LoVo (cell line): ENCODE measurements at places on chromosomes 4 and X.

- no peak for DNase-seq
These were observed 32.9 kb downstream of the CCNQ start for GRCh38 chrX:153565996-153566580.

GRCh38 chr4:127809173-127809800 is 27.2 kb downstream of the HSPA4L start:
- no peak for DNase-seq

- no peak for DNase-seq
These were observed 67.8 kb upstream of the ETNPPL start for GRCh38 chr4:108830509-108831244.

GRCh38 chr4:85086721-85087120 is 120.2 kb upstream of the WDFY3 start:
- no peak for DNase-seq

- DNase-seq, result peak; percentile 76
These were observed at the start of gene GAB1 for GRCh38 chr4:143336781-143337599. Gene GAB1, plus strand, starts transcription at chr4:143336876. Its CDS starts 313 bp downstream, at chr4:143337189.

DNA sequence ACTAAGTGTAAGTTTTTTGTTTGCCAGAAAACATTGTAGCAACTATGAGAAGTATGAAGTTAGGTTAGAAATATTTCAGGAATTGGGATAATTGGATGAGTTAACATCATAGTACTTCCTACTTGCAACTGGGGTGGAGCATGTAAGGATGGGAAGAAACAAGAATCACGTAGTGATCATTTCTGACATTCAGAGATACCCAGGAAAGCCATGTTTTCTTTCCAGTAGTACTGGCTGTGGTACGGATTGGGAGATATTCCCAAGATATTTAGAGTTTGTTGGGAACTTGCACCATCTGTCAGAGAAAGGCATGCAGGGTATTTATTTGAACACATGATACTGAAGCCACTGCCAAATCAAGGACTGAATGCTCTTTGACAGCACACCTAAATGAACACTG is 87.6 kb upstream of the SLC4A4 start:
- no peak for DNase-seq

GRCh38 chr4:38334791-38335190 is 329.2 kb upstream of the KLF3 start:
- no peak for DNase-seq

DNA sequence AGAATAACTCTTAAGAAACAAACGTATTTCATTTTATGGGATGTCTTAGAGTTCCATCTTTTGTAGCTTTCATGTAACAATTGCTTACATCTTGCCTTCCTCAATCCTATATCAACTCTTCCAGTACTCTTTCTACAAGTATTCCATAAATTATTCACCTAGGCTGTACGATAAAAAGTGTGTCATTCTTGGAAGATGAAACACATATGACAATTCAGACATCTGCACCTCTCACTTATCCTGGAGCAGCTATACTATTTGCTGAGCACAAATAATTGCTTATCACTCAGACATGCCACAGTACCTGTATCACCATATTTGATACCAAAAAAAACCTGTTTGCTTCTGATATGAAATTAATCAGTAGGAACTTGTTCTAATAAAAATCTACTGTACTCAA is 1.0 kb downstream of the POF1B start:
- no peak for DNase-seq

DNA sequence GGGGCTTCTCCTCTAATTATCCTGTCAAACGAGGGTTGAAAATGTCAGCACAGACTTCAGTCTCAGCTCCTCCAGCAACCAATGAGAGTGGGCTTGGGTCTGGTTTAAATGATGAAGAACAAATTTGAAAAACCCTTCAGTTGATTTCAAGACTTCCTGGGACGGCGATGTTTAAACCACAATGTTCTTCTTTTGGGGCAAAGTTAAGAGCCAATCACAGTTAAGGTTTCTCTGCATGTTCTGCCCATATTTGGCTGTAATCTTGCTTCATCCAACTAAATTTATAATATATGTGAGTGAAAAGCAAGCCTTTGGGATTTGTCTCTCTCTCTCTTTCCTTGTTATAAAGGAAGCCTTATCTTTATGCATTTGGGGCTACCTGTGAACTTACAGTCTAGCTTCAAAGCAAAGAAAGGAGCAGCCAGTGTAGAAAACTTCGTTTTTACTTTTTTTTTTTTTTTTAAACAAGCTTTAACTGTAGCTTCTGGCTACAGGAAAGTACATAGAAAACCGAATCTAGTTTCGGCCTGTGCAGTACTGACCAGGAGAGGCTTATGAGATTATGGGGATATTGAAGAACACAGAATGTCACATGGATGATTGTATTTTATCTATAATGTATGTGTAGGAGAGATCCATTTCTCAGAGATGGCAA is 46.8 kb upstream of the FAM9C start:
- no peak for DNase-seq

DNA sequence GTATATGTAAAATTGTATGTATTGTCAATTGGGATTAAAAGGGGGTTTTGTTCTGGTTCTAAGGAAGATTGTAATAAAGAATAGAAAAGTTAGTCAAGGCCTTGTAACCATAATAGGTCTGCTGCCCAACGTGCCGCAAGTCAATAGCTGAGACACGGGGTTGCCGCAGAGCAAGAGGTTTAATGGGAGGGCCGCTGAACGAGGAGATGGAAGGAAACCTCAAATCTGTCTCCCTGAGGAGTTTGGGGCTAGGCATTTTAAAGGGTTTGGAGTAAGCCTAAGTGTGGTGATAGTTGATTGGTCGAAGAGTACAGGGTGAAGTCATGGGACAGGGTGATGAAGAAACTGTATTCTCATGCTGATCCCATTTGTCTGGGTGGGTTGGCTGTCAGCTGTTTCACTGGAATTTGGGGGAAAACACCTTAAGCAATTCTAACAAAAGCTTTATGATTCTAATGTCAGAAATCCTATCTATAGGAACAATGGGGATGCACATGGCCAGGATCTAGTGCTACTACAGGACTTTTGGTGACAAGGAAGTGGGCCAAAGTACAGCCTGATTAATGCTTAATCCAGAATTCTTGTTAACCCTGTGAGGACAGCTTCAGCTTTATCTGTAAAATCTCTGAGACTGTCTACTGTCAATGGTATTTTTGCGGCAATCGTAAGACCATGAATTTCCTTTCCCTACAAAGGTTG is 86.9 kb downstream of the RELL1 start:
- DNase-seq, result peak; percentile 6

DNA sequence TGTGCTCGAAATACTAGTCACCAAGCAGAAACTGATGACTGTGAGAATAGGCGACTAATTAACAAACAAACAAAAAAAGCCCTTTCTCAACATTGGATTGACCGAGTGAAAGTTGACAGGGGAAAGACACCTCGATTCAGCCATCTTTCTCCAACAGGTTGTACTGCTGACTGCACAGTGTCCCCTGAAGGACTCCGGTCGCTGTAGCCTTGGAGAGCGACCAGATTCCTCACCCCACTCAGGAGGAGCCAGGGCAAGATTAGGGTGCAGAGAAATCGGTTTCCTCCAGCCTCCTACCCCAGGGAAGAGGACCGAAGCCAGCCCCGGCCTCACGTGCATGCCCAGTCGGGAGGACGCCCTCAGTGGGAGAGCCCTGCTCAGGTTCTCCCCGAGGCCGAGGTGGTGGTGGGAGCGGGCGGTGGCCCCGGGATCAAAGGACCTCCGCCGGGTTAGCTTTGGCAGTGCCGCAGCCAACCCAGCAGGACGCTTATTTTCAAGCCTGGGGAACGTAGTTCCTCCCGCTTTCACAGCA is 1.1 kb upstream of the RAP1GDS1 start:
- peak; percentile 38 for DNase-seq

- DNase-seq, result no peak
These were observed 55.8 kb downstream of the PAK3 start for GRCh38 chrX:111151764-111152163.

DNA sequence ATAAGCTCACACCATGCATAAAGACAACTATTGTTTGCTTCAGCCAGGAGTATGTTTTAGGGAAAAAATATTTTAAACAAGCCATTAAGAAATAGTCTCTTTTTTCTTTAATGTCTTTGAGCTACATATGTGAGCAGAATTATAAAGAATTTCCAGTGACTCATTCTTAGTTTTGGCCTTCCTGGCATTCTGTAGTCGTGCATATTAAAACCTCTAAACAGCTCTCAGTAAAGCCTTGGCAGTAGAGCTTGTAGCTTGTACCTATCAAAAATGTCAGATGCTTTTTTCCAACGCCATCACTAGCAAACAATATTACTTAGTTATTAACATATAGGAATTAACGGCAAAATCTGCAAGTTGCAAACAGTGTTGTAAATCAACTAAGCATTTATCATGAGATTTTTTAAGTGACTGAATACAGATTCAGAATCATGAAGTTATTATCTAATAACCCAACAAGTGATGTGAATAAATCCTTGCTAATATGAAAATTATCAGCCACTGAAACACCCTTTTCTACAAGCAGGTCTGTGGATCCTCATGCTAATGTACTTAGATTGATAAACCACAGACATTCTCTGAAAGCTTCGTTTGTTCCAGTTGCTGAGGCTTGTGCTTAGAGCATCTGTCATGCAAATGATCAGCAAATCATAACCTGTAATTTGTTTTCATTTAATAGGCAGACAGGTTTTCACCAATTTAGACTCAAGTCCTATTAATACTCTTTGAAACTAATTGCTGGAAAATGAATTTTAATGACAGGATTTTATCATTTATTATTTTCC is 412.0 kb upstream of the ATOH1 start:
- DNase-seq, result no peak

DNA sequence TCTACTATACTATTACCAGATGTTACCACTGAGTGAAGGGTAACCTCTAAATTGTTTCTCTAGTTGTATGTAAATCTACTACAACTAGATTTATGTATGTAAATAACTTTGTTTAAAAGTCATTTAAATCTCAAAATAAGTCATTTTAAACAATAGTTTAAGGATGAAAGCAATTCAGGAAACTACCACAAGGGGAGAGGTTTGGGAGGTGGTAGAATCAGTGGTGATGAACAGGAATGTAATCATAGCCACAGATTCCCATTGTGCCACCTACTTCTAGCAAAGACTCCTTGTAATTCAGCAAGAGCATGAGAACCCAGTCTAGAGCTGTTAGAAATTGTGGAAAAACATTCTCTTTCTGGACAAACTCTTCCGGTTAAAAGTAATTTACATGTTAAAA is 234.6 kb downstream of the SLC7A11 start:
- DNase-seq, result no peak

GRCh38 chr4:139912445-139912844 is 241.5 kb downstream of the MAML3 start:
- no peak for DNase-seq

GRCh38 chr4:2423066-2423465 is 4.3 kb downstream of the CFAP99 start:
- no peak for DNase-seq

GRCh38 chr4:6250235-6250983 is 19.2 kb upstream of the WFS1 start:
- DNase-seq, result peak; percentile 66

DNA sequence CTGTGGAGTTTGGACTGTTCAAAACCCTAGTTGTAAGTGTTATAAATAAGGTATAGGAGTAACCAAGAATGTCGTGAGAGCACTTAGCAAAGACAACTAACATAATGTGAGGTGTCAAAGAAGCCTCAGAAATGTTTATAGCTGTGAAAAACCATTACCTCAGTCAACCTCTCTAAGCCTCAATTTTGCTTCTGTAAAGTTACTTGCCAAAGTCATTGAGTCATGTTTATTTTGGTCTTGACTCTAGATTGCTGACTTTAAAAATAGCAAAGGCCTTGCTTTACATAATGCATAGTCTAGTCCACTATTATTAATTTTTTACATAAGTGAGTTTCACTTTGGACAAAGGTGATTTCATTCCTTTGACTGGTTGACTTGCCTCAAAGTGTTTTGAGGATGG is 257.6 kb upstream of the CXXC4 start:
- no peak for DNase-seq

- no peak for DNase-seq
These were observed 9.7 kb downstream of the SMIM20 start for GRCh38 chr4:25923745-25924144.

GRCh38 chrX:148537556-148538182 is 37.3 kb downstream of the AFF2 start:
- no peak for DNase-seq

DNA sequence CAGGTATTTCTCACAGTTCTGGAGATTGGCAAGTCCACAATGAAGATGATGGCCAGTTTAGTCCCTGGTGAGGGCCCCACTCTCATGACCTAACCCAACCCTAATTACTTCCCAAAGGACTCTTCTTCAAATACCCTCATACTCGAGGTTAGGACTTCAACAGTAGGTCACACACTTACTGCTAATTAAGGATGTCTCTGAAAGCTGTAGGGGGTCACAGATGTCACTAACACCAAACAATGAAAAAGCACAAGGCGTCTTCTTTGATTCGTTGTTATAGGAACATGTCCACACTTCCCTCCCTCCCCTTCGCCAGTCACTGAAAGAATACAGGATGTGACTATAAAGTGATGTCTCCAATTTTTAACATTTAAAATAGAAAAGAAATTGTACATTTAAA is 309.7 kb downstream of the PACRGL start:
- DNase-seq, result no peak

DNA sequence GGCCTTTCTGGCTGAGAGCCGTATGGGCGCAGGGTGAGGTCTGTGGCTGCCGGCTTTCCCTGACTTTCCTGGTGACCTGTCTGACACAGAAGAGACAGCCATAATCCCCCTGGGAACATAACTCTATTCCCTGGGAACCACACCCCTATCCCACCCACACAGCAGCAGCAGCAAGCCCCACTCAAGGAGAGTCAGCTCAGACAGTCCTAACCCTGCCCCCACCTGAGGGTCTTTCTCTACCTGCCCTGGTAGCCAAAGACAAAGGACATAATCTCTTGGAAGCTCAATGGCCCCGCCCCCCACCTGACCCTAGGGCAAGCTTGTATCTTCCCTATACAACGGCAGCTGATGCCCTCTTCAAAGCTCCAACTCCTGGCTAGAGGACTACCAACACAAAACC is 74.6 kb downstream of the PABPC4L start:
- no peak for DNase-seq

DNA sequence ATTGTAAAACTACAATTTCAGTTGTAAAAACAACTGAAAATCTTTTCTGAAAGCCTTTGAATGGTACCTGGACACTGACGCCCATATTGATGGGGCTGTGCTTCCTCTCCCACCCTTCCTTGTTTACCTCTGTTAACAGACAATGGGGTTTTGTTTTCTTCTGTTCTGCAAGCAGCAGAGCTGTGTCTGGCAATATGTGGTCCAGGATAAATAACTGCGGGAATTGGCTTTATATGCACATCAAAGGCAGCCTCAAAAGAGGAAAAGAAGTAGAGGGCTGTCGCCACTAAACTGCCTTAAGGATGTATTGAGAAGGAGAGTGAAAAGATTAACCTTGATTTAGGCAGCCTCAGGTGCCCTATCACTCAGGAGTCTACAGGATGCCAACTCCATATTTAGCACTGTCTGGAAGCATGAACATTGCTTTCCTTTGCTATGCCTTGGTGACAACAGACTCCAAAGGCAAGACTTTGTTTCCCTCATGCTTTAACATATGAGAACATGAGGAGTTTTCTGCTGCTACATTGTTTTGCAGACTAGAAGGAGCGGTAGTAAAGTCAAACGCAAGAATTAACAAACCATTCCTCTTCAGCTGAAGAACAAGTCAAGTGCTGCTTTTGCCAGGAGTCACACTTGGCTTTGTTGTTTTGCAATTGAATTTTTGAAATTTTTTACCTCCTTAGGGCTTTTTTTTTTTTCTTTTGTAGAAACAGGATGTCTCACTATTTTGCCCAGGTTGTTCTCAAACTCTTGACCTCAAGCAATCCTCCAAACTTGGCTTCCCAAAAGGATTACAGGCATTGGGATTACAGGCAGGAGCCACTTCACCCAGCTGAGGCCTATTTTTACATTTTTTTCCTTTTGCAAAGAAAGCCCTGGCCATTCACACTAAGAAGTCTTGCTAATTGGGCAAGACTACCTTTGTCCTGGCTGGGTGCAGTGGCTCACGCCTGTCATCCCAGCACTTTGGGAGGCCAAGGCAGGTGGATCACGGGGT is 3.0 kb downstream of the IL21 start:
- no peak for DNase-seq
